ENCODE measurements at places on chromosomes 5 and 9.

DNA sequence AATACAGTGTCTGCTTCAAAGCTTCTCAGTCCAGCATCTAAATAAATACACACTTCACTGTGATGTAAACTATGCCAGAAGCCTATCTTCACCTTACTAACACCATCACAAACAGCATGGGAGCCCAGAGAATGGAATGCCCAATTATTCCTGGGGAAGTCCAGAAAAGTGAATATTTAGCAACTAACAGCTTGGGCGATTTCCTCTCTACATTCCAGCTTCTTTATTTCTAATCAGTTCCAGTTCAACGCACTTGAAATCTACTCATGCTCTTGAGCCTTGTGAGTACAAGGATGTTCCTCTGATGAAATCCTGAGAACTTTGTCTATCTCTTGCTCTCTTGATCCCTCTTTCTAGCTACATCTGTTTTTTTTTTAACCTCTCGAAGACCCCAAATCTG is 100.4 kb upstream of the C9orf72 start:
- DNase-seq, result no peak

DNA sequence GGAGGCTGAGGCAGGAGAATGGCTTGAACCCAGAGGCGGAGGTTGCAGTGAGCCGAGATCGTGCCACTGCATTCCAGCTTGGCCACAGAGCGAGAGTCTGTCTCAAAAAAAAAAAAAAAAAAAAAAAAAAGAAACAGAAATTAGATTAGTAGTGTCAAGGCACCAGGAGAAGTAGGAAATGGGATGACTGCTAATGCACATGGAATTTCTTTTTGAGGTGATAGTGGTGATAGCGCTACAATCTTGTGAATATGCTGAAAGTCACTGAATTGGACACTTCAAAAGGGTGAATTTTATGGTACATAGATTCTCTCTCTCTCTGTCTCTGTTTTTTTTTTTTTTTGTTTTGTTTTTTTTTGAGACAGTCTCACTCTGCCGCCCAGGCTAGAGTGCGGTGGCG is 42.1 kb upstream of the SUB1 start:
- no peak for DNase-seq

GRCh38 chr5:31663519-31663918 is 24.6 kb downstream of the PDZD2 start:
- no peak for DNase-seq

DNA sequence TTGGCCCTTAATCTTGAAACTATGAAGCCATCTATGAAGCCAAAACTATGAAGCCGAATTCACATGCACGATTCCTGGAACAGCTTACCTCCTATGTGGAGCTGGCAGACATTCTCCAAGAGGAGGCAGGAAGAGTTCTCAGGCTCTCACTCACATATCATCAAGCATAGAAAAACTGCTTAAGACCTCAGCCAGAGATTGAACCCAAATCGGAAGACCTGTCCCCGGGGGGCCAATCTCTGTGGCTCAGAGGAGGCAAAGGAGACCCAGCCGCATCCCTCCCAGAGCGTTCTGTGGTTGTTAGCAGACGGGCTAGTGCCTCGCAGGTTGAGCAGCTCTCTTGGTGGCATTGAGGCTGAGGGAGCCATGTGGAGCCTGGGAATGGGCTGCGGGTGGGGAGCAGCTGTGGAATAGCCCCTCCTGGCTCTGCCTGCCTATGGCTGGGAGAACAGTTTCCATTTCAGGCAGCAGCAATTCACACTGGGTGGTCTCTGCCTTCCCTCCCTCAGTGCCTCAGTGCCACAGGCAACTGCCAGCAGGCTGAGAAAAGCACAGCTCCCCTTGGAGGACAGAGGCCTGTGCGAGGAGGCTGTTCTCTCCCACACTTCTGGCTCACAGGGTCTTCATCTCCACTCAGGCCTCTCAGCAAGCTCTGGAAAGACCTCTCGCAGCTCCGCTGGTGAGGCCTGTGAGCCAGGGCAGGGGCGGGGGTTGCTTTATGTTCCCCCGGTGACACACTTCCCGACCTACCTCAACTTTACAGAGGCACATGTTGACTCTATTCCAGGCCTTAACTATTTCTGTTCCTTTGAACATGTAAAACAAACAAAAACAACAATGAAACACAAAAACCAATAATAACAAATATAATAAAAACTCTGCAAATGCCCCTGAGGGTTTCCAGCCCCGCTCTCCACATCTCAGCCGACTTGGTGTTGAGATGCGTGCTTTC is 17.4 kb upstream of the TMEM174 start:
- no peak for DNase-seq

DNA sequence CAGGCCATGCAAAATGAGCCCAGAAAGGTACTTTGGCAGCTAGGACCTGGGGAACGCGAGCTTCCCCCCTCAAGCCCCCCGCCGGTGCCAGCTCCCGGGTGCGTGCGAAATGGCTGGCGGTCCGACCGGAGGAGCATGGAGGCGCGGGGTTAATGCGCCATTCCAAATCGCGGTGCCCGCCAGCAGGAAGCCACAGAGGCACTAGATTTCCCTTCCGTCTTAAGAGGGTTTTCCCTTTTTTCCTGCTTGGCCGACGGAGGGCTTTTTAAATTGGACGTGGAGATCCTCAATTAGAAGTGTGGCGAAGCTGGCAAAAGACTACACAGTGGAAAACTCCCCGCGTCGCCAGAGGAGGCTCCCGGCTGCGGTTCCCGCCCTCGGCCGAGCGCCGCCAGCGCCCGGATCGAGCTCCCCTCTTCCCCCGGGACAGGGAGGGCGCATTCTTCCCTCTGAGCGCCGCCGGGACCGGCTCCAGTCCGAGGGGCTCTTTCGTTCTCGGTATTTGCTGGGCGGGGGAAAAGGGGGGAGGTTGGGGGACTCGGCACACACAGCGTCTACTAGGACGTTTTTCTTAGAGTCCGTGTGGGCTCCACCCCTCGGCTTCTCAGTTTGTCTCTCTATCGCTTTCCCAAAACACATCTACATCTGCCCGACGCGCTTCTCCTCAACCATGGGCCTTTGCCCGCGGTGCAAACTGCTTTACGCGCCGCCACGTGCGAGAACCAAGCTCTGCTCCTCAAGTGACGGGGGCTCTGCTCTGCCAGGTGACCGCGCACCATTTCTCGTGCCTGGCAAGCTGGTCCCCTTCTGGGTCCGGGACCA is 3.0 kb downstream of the GDNF start:
- DNase-seq, result peak; percentile 61

GRCh38 chr9:22227986-22228385 is 218.6 kb upstream of the DMRTA1 start:
- no peak for DNase-seq

- DNase-seq, result peak; percentile 19
Measured at GRCh38 chr5:96433066-96433447, at the start of gene PCSK1. Gene PCSK1, minus strand, starts transcription at chr5:96433248. Its CDS starts 206 bp downstream, at chr5:96433042.

GRCh38 chr9:128246471-128246870 is 29.3 kb downstream of the GOLGA2 start:
- DNase-seq, result no peak

DNA sequence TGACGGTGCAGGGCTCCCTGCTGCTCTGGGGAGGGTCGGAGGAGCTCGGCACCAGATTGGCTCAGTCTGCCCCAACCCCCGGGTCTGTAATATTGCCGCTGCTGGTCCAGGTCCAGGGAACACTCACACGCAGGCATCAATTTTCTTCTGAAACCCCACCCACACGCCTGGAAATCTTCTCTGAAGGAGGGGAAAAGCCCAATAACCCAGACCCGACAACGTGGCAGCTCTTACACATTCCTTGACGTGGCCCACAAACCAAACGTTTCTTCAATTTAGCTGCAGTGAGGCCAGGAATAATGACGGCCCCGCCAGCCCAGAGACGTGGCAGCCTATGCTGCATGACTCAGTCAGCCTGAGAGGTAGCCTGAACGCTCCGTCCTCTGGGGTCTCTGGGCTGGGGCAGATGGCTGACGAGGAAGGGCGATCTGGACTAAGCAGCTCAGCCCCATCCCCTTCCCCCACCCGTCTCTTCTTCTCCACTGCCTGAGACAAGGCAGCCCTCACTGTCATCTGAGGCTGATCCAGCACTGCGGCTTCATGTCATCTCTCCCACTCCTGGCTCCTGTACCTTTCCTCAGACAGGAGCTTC is 9.9 kb upstream of the SPARC start:
- DNase-seq, result peak; percentile 89

DNA sequence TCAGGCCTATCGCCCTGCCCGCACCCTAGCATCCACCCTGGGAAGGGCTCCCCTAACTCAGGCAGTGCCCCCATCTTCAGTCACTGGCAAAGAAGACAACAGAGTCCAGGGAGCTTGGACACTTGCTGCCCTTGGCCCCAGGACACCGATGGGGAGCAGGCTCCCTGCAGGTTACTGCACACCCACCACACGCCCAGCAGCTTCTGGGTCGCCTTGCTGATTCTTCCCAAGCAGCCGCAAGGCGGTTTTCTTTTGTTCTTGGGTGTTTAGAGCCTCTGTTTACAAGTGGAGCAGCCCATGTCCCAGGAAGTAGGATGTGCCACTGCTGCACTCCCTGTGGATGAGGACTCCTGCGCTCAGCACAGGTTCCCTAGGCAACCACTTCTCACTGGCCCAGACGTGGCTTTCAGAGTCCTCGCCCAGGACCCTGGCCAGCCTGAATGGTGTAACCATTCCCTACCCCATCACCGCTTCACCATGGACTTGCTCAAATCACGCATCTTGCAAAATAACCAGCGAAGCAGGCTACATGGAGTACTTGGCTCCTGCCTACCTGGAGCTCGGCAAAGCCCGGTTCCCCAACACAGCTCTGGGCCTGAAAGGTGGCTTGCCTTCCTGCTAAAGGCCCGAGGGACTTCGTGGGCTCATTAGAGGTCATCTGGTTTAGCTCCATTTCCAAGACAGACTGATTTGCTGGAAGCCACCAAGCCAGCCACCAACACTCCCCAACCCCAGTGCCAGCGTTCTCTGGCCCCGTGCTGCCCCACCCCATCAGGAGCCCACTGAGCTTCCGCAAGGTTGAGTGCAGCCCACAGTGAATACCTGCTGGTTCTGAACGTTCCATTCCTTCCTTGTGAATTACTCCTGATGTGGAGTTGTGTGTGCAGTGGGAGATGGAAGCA is 60.0 kb downstream of the PSMB7 start:
- DNase-seq, result no peak

- DNase-seq, result peak; percentile 78
Measured at GRCh38 chr5:15003511-15003920, 131.9 kb upstream of the ANKH start.

DNA sequence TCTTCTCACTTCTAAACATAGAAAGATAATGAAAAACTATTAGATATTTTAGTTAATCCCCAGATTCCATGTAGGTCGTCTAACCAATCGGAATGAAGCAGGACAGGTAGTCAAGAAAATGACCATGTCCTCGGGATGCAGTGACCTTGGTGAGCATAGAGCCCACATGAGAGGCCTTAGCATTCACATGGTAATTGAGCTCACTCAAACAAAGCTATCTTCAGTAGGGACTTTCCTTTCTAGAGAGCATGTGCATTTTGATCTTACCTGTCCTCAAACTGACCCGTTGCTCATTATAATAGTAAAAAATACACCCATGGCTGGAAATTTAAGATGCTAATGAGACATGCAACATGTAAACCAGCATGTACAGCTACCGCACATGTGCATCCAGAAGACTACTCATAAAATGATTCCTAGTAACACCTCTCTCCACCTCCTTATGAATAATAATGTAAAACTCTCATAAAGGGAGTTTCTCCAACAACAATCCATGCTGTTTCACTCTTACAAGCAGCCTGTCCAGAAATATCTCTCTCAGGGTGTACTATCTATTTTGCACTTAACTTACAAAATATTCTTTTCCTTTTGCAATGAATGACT is 274.0 kb upstream of the CDH9 start:
- DNase-seq, result no peak

DNA sequence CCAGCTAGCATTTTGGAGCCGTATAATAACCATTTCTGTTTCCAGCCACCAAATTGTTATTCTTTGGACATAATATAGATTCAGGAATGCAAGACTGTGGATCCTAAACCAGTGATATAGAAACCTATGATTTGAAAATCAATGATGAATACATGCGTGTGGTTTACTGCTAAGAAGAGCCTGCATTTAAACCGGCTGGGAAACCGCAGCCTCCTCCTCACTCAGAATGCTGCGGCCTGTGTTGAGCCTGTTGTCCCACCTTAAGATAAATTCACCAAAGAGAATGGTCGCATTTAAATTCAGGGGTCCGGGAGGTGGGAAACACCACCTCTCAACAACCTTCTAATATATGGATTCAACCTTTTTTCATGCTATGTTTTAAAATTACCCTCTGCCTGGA is 148.0 kb downstream of the MEF2C start:
- DNase-seq, result no peak

GRCh38 chr5:157687198-157687554 is 15.8 kb downstream of the C5orf52 start:
- DNase-seq, result no peak

GRCh38 chr5:154884424-154884823 is 26.0 kb downstream of the CNOT8 start:
- DNase-seq, result no peak

Measured in NCI-H82 (cell line).